NCI-H345 (cell line): ENCODE measurements at places on chromosomes 7 and 10.

DNA sequence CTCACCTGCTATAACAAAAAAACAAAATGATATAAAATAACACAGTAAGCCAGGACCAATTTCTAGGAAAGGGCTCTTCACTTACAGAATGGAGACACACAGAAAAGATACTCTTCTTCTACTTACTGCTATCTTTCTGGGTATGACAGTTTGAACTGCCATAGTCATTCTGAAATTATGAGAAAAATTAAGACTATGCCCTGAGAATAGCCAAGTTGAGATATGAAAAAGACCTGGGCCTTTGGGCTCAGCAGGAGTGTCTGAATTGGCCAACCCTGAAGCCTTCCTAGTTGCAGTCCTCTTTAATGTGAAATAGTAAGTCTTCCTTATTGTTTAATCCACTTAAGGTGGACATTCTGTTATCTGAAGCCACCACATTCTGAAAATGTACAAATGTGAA is 519.5 kb downstream of the GRID1 start:
- DNase-seq = no peak

- DNase-seq = peak; percentile 12
Observed at GRCh38 chr7:15199482-15199881, 296.9 kb upstream of the DGKB start.

DNA sequence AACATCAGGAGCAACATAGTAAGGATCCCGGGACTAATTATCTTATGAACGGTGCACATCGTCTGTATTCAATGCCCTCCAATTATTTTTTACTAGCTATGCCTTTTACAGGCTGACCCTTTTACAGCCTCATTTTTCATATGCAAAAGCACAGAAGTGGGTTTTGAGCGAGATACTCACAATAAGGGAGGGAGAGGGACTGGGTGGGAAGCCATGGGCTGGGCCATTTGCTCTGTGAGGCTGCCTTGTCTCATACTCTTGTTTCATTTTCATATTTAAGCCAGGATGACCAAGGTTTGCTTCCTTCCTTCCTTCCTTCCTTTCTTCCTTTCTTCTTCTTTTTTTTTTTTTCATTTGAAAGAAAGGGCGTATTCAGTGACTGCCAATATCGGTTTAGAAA is 259.3 kb downstream of the TRIL start:
- no peak for DNase-seq

- DNase-seq = no peak
Observed at GRCh38 chr7:40115936-40116335, 18.5 kb downstream of the MPLKIP start.

GRCh38 chr10:93006435-93007039 is 54.1 kb upstream of the CYP26C1 start:
- DNase-seq = no peak
